ENCODE measurements at places on chromosomes 7 and 10. TPM values are rescaled to one million over a fixed set of nuclear protein-coding genes. Genes with fewer than 3 reads are reported as not detected.

DNA sequence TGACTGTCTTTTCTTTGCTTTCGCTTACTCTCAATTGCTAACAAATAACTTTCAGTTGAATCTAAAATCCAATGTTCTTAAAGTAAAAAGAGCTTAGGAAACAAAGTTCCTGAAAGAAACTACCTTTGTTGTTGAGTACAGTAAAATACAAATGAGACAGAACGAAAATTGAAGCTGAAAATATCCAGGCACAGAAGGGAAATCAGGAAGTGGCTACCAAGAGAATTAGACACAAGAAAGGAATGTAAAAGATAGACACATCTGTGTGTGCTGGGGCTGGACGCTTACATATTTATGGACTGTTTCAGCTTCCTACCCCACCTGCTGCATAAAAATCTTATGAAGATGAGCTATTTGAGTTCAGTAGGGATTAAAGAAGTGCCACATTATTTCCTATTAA lies 161.7 kb upstream of the PLXDC2 start:
- no peaks in the 10 kb centered on the region for H3K27me3 ChIP-seq
- H3K36me3 ChIP-seq: no peaks in the 10 kb centered on the region
- peak; percentile 81 for DNase-seq
- peaks cover 42% of the 10 kb centered on the region for H3K4me1 ChIP-seq
- H3K27ac ChIP-seq: peak overlapping the region; percentile 80
- H3K4me3 ChIP-seq: no peak overlapping the region

DNA sequence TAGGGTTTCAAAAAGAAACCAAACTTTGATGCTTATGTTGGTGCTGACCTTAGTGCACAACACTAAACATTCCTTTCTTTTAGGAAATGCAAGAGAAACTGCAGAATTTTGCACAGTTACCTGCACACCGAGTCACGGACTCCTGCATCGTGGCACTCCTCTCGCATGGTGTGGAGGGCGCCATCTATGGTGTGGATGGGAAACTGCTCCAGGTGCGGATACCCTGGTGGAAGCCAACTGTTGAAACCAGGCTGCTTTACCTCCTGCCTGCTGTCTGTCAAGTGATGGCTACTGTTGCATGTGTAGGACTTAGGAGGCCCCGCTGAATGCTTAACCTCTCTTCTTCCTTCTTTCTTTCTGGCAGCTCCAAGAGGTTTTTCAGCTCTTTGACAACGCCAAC lies 11.7 kb downstream of the CASP2 start:
- DNase-seq: no peak
- H3K27ac ChIP-seq: no peak overlapping the region
- H3K36me3 ChIP-seq: peaks cover 69% of the 10 kb centered on the region

DNA sequence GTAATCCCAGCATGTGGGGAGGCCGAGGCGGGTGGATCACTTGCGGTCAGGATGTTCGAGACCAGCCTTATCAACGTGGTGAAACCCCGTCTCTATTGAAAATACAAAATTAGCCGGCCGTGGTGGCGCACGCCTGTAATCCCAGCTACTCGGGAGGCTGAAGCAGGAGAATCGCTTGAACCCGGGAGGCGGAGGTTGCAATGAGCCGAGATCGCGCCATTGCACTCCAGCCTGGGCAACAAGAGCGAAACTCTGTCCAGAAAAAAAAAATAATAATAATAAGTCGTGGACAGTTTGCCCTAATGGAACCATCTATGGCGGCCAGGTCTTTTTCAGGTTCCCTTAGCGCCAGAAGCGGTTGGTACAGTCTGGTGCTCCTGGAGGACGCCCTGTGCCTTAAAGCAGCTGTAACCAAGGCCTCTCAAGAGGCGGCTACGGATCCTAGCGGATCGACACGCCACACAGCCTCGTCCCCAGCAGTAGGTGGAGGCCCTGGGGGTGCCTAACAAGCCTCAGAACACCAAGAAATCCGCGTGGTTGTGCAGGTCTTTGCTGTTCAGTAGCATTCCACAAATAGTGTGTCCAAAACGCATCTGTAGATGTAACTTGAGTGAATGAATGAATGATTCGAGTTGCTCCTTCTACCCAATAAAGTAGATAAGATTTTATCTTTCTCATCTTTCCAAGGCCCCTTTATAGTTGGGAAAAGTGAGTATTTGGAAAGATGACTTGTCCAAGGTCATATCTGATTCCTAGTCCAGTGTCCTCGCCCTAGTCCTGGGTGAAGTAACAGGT lies 982 bp downstream of the PGAM1 start:
- peak overlapping the region; percentile 96 for H3K4me3 ChIP-seq
- no peaks in the 10 kb centered on the region for H3K27me3 ChIP-seq
- peaks cover 26% of the 10 kb centered on the region for H3K4me1 ChIP-seq
- H3K27ac ChIP-seq: peak overlapping the region; percentile 86

DNA sequence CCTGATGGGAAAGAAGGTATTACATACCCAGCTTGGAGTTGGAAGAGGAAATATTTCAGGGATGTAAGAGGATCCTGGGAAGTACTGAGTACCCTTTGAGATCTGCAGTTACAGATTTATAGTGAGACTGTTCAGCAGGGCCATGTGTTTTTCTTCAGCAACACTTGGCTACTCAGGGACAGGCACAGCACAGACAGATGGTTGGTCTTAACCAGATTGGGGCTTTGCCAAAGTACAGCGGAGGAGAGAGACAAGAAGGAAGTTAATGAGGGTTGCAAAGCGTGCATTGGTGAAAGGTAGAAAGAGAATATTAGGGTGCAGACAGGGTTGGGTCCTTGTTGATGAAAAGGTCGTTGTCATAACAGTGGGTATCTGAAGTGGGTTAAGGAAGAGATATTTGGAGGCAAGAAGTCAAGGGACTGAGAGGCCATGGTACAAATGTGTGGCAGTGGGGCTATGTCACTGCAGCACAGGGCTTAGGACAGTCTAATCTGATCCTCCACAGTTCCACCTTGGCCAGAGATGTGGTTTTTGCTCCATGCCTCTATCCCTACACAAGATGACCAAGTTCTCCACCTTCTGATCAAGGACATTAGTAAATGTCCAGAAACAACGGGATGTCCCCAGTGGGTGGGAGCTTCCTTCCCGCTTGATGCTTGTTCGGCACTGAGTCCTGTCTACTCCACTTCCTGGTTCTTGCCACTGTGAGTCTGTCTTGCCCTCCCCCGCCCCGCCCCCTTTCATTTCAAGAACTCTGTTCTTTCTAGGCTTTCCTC lies 18.9 kb upstream of the DNAJC1 start:
- H3K36me3 ChIP-seq: no peaks in the 10 kb centered on the region
- H3K27ac ChIP-seq: no peak overlapping the region
- no peaks in the 10 kb centered on the region for H3K27me3 ChIP-seq
- no peaks in the 10 kb centered on the region for H3K4me1 ChIP-seq

- no peak overlapping the region for H3K4me3 ChIP-seq
- no peaks in the 10 kb centered on the region for H3K27me3 ChIP-seq
- H3K4me1 ChIP-seq: no peaks in the 10 kb centered on the region
- no peak for DNase-seq
- no peak overlapping the region for H3K27ac ChIP-seq
Observed at GRCh38 chr7:150471886-150472285, 21.5 kb downstream of the GIMAP8 start.

DNA sequence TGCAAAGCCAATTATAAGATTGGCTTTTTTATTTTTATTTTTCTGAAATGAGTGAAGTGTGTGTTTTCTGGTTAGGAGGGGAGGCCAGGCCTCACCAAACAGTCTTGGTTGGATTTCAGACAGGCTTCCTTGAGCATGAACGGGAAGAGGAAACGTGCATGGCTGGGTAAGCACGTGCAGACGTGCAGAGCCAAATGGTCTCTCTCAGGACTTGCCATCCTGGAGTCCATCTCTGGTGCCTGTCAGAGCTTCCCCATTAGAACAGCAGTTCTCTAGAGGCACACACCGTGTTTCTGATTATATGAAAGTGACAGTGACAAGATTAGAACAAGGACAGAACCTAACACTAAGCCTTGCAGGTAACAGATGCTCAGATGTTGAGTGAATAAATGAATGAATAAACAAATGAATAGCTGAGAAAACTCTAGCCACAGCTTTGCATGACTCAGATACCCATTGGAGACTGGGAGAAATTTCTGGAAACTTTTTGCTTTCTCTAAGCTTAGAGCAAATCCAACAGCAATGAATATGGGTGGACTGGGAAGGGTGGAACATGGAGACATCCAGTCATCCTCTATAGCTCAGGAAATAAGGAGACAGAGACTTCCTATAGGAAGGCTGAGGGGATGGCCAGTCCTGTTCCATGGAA lies 11.8 kb upstream of the CALD1 start:
- no peak overlapping the region for H3K27ac ChIP-seq
- H3K36me3 ChIP-seq: no peaks in the 10 kb centered on the region
- H3K27me3 ChIP-seq: no peaks in the 10 kb centered on the region

- H3K4me3 ChIP-seq: no peak overlapping the region
- no peaks in the 10 kb centered on the region for H3K27me3 ChIP-seq
- DNase-seq: no peak
- no peaks in the 10 kb centered on the region for H3K36me3 ChIP-seq
Observed at GRCh38 chr10:123847686-123848432, 43.7 kb downstream of the CPXM2 start.

DIP2C gene
- 30.1 TPM for total RNA-seq

SPDYE5 gene
- total RNA-seq: not detected

PTPRZ1 gene
- 1.6 TPM for total RNA-seq

TSPAN12 gene
- 9.8 TPM for total RNA-seq
